Stimulated activated naive CD4-positive, alpha-beta T cell treated with Interleukin-2 at 50 U/mL for 16 hours (primary cell): ENCODE measurements at places on chromosomes 4 and X.

DNA sequence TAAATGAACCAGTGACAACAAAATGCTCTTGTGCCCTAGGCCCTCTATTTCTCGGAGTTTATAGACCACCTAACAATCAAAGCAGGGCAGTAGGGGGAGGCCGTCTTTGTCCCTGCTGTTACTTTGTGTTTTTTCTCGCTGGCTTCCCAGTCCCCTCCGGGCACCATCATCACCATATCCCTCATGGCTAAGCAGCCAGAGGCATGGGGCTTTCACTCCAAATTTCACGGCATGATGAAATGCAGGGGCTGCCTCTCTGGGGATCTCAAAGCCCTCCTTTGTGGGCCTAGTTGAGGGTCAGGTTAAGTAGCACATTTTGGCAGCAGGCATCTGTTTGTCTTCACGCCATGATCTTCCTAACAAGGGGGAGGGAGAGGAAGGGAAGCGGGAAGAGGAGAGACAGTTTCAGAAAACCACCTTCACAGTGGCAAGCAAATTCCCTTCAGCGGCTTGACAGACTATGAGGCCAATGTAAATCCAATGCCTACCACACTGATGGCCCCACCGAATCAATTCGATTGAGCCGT is 91.9 kb downstream of the ANOS1 start:
- DNase-seq = no peak

DNA sequence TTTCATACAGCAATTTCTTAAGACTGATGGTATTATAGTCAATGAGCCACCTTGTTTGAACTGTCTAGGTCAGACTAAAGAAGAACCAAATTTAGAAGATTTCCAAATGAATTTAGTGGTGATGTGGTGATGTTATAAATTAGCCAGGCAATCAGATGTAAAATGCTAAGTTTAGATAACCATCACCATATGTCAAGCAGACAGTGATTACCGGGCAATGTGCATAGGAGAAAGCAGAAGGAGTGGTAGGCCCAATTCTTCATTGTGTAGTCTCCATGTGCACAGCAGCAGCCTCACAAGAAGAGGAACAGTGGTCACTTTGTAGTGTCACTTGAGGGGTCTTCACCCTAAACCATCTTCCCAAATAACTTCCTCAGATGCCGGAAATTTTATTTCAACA is 198.8 kb downstream of the ANTXR2 start:
- DNase-seq = no peak

GRCh38 chr4:4477391-4477790 is 64.5 kb downstream of the STX18 start:
- no peak for DNase-seq

GRCh38 chr4:74087481-74087880 is 11.5 kb downstream of the CXCL2 start:
- no peak for DNase-seq

DNA sequence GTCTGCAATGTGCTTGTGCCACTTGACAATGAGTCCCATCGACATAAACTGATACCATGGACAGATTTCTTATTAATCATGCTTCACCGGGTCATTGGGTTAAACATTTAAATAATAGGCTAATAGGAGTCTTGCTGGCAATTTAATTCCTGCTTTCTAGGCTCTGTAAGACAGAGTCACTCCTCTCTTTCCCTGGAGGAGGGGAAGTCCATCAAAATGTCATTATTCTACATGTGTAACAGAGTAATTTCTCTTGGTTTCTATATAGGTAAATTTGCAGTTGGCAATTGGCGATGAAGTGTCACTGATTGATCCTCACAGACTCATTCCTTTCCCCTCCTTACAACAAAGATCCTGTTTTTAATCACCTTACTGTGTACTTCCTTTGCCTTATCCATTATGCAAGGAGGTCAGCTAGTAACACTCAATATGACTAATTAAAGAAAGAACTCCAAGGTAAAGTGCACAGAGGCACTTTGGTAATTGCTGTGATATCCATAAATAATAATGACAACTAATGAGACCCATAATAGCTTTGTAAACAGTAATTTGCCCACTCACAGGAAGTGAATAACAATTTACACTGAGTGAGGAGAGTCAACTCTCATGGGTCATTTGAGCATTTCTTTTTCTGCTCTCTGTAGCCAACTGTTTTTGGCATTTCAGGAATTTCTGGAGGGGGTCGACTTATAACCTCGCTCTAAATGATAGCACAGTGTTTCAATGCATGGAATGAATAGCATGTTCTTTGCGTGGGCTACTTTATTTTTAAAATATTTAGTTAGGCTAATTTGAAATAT is 184.0 kb downstream of the UGT8 start:
- DNase-seq = no peak

DNA sequence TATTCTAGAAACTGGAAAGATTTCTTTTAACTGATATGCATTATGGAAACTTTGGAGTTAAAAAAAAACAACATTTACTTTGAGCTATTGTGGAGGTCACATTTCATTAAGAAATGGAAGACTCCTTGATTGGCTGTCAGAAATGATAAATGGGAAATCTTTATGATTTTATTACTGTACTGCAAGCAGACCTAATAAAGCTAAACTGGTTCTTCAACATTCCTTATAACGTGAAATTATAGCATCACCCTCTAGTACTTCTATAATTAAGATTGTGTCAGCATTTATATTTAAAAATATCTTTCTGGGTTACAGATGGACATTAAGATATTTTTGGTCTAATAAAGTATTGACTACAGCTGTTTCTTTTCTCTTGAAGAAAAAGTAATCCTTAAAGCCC is 213.8 kb upstream of the PACRGL start:
- no peak for DNase-seq

GRCh38 chrX:16957751-16958150 is 11.3 kb downstream of the REPS2 start:
- no peak for DNase-seq

- no peak for DNase-seq
Measured at GRCh38 chr4:129862461-129862860, 766.5 kb downstream of the C4orf33 start.

GRCh38 chr4:7312691-7313090 is 120.4 kb downstream of the SORCS2 start:
- no peak for DNase-seq

- no peak for DNase-seq
Measured at GRCh38 chr4:33886356-33886755, 2358.0 kb downstream of the ARAP2 start.

- DNase-seq = no peak
Measured at GRCh38 chr4:36363024-36363423, 81.6 kb downstream of the DTHD1 start.

GRCh38 chrX:18348047-18348446 is 6.4 kb downstream of the SCML2 start:
- no peak for DNase-seq

GRCh38 chr4:140790171-140790570 is 34.0 kb upstream of the TBC1D9 start:
- no peak for DNase-seq

DNA sequence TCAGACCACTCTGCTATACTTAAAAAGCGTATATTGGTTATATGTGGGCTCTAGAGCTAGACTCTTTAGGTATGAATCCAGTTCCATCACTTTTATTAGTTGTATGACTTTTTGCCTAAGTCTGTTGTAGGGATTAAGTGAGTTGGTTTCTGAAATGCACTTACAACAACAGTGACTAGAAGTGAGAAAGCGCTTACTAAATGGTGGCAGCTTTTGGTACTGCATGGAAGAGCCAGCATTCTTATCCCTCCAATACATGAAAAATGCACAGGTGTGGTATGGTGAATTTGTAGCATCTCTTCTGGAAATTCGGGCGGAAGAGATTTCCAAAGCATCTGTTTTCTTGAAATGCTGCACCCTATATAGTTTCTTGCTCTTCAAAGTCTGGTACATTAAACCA is 117.1 kb downstream of the SPANXA1 start:
- no peak for DNase-seq

DNA sequence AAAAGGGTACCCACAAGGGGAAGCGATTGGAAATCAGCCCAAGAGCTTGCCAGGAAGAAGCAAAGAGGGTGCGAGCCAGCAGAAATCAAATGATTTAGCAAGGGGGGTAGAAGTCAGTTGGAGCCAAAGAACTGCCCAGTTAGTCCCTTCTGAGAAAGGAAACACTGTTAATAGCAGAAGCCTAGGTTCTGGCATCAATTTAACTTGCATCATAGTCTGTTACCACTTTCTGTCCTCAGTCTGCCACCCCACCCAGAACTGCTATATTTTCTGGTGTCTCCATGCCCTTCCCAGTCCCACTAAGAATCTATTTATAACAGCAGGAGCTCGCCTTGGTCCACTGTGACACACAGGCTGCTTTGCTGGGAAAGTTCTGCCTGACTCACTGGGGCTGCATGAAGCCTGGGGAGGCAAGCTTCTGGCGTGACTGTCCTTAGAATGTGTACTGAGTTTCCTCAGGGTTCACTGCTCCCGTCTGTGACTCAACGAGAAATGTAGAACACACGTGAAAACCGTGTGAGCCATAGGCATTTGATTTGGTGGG is 157.8 kb upstream of the TTC29 start:
- no peak for DNase-seq

GRCh38 chrX:4809571-4809970 is 1096.1 kb upstream of the PRKX start:
- no peak for DNase-seq

GRCh38 chr4:38670109-38670901 is 6.3 kb downstream of the KLF3 start:
- DNase-seq = no peak

DNA sequence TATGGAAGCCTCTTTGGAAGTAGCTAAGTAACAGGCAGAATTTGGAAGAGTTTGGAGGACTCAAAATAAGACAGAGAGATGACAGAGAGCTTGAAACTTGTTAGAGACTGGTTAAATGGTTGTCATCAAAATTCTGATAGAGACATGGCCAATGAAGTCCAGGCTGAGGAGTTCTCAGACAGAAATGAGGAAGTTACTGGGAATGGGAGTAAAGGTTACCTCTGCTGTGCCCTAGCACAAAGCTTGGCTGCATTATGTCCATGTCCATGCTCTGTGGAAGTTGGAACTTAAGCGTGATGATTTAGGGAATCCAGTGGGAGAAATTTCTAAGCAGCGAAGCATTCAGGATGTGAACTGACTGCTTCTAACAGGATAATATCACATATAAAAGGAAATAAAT is 146.2 kb upstream of the NDST4 start:
- no peak for DNase-seq

GRCh38 chrX:31547416-31547815 is 475.6 kb upstream of the FTHL17 start:
- no peak for DNase-seq

DNA sequence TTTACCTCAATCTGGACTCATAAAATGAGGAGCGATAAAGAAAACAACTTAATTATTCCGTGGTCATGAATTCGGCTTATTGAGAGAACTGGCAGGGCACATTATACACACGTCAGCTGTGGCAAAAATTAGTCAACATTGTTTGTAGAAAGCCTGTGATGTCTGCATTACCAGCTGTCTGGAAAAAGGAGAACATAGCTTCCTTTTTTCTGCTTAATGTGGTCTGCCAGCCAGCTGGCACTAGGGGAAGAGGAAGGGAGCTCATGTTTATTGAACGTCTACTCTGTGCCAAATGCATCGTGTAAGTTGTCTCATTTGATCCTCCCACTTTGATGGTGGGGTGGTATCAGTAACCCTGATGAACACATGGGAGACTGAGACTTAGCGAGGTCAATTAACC is 367.6 kb downstream of the ARHGAP24 start:
- DNase-seq = no peak

- peak; percentile 44 for DNase-seq
Measured at GRCh38 chrX:10106806-10107205, 50.0 kb upstream of the CLCN4 start.

DNA sequence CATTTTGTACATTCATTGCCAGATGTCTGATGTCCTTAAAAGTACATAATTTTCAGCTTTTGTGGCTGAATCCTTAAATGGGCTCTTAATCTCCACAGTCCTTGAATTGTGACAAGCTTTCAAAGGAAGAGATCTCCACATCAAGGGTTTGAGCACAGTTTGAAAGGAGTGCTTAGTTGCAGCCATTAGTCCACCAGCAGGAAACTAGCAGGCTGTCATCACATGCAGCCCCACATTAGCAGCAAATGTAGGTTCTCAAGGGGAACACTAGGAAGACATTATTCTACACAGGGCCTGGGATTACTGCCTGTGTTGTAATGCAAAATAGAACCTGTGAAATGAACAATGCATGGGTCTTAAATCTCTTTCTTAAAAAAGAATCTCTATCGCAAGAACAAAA is 173.2 kb downstream of the CBLL2 start:
- no peak for DNase-seq

- DNase-seq = no peak
Measured at GRCh38 chr4:53543561-53543960, 47.7 kb downstream of the LNX1 start.

DNA sequence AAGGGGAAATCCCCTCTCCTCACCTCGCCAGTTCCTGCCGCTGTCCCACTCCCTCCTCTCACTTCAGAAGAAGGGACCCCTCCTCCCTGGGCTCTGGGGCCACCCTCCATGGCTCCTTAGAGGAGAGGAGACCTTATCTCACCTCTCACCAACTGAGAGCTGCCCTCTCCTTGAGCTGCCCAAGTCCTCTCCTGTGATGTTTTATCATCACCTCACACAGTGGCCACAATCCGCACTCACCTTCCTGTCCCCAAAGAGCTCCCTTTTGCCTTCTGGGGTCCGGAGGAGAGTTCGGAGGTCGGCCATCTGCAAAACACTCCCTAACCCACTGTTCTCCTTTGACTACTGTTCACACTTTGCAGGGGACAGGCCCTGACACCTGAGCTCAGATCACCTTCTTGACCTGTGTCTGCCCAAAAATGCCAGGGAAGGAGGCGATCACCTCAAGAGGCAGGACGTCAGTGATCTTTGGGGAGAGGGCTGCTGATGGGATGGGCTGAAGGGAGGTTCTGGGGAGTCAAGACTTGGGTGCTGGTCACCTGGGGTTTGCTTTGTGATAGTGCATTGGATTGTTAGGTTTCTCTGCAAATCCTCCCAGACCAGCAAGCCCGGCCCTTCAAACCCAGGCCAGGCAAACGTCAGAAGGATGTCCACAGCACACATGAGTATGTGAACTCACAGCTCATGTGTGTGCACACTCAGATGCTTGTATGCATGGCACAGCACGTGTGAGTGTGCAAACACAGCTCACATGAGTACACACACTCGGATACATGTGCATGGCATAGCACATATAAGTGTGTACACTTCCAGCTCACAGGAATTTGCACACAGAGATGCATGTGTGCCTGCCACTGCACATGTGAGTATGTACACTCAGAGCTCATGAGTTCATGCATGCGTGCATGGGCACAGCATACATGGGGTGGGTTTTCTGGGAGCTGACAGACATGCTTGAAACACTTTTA is 41.8 kb downstream of the HTRA3 start:
- DNase-seq = no peak

DNA sequence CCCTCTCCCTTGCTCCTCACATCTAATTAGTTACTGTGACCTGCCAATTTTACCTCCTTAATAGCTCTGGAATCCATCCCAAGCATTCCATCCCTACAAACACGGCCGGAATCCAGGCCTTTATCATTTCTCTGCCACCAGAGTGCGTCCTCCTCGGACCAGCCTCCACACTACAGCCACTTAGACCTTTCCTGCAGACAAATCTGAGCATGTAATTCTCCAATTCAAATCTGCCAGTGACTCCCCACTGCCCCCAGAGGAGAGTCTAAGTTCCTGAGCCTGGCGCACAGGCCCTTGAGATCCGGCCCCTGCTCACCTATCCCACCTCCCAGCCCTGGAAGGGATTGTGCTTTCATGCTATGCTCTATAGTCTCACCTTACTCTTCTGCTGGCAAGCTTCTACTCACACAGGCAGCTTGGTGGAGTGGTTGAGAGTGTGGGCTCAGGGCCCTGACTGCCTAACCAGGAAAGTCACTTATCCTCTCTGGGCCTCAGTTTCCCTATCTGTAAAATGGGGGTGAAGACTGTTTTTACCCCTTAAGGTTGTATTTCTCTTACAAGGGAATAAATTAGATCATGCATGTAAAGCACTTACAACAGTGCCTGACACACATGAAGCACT is 31.2 kb downstream of the PJA1 start:
- DNase-seq = no peak
